ENCODE measurements at places on chromosomes 2 and 18.

- DNase-seq, result no peak
Measured at GRCh38 chr18:76408480-76409067, 86.5 kb downstream of the ZNF516 start.

- DNase-seq, result no peak
Measured at GRCh38 chr18:9233771-9234440, 97.3 kb downstream of the ANKRD12 start.

GRCh38 chr18:52963481-52963880 lies 623.5 kb downstream of the DCC start:
- no peak for DNase-seq

DNA sequence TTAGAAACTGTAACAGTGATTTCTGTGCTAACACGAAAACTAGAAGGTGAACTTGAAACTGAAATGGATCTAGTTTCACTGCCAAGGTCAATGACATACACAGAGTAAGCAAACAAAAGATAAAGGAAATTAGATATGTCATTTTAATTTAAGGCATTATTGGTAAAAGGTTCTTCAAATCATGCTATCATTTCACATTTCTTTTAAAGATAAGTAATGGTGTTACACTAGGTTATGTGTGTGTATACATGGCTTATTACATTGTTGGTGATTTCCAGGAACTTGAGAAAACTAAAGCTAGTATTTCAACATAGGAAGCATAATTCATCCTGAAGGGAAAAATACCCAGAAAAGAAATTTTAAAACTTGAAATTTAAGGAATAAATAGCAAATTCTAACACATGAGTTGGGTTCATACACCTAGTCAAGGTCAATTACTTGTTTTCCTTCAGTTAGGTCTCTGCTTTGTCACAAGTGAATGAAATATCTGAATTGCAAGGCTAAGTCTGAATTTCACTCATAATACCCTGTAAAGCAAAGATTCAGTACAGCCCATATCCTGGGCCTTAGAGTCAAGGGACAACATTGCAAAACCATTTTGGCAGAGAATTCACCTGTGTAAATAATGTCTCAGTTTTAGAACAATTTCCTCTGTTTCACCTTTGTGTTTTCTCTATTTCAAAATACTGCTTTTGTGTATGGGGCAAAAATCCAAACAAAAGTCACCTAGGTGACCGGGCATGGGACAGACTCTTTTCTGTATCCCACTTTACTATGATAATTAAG lies 141.6 kb downstream of the SRBD1 start:
- no peak for DNase-seq

DNA sequence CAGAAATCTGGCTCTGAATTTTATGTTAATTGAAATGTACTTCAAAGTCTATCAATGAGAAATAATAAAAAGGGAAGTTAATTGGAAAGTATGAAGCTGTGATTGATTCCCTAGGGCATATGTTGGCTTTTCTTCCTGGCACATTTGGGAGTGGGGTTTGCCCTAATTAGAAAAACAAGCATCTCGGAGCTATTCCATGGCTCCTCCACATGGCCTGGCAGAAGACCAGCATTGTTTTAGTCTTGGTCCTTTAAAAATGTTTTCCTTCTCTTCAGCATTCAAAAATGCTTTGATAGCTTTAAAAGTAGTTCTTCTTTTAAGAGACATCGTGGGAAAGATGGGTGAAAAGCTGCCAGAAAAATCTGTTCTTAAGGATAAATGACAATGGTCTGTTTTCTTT lies 445.5 kb upstream of the PKDCC start:
- DNase-seq, result no peak

GRCh38 chr2:226524381-226524843 lies 275.2 kb downstream of the IRS1 start:
- DNase-seq, result no peak

DNA sequence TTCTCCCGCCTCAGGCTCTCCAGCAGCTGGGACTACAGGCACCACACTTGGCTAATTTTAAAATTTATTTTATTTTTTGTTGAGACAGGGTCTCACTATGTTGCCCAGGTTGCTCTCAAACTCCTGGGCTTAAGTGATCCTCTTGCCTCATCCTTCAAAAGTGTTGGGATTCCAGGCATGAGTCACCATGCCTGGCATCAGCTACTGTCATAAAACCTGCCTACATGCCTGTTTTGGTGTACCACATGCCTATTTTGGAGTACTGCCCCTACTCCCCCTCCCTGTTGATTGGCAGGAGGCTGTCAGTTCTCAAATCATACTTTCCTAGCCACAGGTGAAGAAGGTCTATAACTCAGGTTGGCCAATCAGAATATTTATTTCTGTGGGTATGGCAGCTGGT lies 64.0 kb downstream of the CHST9 start:
- DNase-seq, result no peak

DNA sequence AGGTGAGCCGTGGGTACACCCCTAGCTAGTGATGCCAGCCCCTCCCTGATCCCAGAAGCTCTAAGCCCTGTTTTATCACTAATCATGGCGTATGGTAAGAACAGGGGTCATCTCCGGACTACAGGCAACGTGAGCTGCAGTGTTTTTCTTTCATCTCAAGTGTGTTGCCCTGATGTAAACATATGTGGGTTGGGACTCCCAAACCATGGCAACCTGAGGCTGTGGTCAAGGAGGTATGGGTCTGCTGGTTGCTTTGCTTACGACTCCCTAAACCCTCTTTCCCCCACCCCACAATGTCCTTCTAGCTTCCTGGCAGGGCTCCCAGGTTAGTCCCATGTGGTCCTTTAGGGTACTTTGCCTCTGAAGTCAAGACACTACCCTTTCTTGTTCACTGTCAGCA lies 53.6 kb upstream of the AFF3 start:
- DNase-seq, result no peak

DNA sequence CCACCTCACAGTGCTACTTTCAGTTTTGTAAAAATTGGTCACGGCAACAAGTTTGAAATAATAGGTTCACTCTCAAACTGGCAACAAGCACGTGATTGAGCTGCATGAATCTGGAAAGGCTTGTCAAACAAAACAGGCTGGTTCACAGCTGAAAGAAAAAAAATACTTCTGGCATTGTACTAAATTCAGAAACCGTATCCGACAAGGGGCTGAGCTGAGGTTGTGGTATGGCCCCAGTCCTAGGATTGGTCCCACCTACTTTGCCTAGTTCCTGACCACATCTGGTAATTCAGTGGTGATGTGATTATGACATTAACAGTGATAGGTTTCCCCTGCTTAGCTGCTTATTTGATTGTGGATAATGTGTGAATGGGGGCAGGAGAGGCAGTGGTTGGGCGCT lies 326.5 kb upstream of the THUMPD2 start:
- no peak for DNase-seq

- DNase-seq, result no peak
Measured at GRCh38 chr18:73750052-73750451, 397.6 kb downstream of the FBXO15 start.

DNA sequence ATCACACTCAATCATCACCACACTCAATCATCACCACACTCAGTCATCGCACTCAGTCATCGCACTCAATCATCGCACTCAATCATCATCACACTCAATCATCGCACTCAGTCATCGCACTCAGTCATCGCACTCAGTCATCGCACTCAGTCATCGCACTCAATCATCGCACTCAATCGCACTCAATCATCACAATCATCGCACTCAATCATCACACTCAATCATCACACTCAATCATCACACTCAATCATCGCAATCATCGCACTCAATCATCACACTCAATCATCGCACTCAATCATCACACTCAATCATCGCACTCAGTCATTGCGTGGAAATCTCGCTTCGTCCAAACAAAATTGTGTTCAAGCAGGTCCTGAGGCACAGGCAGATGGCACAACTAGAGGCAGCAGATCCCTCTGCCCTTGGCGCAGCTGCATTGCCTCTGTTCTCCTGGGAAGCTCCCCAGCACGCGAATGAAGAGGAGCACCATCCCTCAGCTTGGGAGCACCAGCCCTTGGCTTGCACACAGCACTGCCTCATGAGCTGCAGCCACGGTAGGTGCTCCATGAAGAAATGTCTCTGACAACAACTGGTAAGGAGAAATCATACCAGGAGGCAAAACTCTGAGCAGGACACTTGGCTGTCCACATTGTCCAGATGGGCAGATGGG lies 108.1 kb downstream of the EIPR1 start:
- DNase-seq, result no peak

DNA sequence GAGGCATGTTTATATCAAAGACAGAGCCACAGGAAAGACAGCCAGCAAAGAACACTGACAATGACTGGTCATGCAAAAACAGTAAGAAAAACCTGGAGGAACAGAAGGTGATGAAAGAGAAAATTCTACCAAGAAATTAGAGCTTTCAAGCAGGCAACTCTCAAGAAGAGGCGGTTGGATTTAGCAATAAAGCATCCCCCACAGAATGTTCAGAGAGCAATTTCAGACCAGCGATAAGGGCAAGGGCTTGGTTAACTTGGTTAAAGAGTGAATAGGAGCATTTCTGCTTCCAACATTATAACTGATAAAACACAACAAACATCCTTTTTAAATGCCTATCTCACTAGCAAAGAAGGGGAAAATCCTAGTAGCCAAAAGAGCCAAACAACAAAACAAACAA lies 68.0 kb upstream of the NCKAP5 start:
- no peak for DNase-seq

DNA sequence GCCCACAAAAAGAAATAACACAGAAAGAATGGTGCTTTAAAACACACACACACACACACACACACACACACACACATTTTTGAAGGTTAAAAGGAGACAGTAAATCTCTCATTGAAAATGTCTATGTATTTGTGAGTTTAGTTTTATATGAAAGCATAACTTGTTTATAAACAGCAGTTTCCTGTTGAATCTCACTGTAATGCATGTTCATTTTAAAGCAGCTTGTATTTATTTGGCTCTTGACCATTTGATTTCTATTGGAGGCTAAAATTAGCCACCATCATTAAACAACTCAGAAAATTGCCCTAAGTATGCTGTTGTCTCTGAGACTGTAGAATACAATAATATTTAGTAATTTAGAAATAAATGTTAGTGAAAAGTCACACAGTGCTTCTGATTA lies 95.0 kb downstream of the TMEM185B start:
- DNase-seq, result no peak

- no peak for DNase-seq
Measured at GRCh38 chr18:46053368-46054095, 18.5 kb downstream of the PSTPIP2 start.

GRCh38 chr2:46796843-46797625 lies 118.6 kb downstream of the MCFD2 start:
- DNase-seq, result no peak

GRCh38 chr2:144097440-144098225 lies 422.3 kb downstream of the ZEB2 start:
- no peak for DNase-seq

DNA sequence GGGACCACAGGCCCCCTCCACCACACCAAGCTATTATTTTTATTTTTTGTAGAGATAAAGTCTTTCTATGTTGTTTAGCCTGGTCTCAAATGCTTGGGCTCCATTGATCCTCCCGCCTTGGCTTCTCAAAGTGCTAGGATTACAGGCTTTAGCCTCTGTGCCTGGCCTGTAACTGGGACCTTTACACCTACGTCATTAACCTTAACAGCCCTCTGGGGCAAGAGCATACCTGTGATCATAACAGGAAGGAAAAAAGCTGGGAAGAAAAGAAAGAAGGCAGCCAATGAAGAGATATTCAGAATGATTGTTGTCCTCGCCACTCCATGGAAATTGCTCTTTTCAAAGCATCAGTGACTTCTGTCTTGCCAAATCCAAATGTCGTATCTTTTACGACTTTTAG lies 338.2 kb downstream of the LRRTM1 start:
- DNase-seq, result no peak

GRCh38 chr2:42764901-42765300 lies 966 bp upstream of the OXER1 start:
- no peak for DNase-seq

DNA sequence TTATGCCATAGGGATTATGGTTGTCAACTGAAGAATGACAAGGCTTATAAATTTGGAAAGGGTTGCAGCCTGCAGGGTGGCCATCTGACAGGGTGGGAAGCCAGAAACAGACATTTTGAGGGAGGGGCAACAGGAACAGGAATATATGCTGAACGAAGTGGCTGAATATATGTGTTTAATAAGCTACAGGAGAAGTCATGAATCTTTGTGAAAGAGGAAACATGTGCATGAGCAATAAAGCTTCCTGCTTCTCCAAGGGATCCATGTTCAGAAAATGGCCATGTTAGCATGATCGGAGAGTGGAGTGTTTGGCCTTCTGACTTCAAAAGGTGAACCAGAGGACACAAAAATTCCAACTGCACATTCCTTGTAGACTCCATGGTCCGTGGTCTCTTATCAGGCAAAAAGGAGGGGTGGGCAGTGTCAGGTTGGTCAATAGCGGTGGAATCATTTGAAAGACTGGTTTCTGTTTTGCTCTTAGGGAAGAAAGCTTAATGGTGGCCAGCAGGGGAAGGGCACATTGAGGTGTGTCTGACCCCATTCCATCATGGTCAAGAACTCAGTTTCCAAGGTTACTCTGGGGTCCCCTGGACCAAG lies 144.1 kb downstream of the SOCS6 start:
- no peak for DNase-seq

- DNase-seq, result no peak
Measured at GRCh38 chr2:30218814-30219213, 12.5 kb upstream of the LBH start.

DNA sequence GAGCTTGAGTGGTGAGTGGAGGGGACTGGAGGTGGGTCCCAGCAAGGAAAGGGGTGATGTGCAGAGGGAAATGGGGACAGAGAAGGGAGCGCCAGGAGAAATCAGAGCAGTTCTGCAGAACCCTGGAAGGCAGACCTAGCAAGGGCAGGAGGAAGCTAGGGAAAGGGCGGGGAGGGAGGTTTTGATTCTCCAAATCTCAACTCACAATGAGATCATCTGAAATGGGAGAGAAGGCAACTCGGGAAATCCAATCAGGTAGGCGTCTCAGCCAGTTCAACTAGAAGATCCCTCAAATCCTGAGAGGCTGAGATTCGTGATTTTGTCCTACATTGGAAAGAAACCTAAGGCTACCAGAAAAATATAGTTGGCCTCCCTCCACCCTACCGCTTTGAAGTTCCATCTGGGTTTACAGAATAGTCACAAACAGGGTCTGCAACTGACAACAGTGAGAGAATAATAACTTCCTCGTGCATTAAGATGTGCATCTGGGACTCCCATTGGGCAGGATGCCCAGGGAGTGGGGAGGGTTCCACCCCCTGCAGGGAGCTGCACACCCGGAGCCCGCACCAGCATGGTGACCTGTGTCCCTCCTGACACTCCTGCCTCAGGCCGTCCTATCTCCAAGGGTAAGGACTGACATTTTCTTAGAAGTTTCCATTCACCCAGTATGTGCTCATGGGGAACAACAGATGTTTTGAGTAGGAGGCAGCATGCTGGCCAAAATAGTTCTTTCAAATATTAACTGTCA lies 113.3 kb upstream of the ODC1 start:
- DNase-seq, result no peak

- no peak for DNase-seq
Measured at GRCh38 chr18:10045296-10045891, 131.6 kb downstream of the VAPA start.
